Activated T-helper 1 cell treated with anti-CD3 and anti-CD28 coated beads, Interleukin-2, amount 50 U/mL, for 16 hours (primary cell): ENCODE measurements at places on chromosomes 3 and 15.

DNA sequence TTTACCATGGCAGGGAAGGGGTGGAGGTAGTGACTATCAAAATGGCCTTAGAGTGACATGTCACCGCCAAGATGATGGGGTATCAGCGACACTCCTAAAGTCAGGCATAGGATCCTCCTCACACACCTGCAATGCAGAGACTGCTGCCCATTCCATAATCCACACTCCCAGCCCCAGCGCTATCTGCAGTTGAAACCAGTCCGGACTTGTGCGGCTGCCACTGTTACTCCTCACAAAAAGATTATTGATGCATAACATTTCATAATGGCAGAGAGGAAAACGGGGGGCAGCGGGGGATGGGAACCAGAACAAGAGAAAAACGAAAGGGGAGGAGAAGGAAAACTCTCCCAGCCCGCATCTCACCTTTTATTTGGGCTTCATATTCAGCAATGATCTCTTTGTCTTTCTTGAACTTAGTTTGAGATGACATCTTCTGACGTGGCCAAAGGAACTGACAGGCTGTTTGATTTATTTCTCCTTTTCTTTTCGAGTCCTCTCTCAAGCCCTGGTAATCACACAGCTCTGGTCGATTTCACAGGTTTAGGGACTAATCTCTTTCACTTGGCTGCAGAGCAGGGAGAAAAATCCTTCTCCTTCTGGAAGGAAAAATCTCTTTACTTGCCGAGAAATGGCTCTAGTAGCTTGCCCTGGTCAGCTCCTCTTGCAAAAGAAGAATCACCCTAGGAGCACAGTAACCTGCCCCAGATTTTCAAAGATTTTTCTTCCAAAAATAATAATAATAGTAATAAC is 749 bp downstream of the SRGAP3 start:
- no peak for DNase-seq

GRCh38 chr15:94324117-94324826 is 92.9 kb downstream of the MCTP2 start:
- peak; percentile 33 for DNase-seq

DNA sequence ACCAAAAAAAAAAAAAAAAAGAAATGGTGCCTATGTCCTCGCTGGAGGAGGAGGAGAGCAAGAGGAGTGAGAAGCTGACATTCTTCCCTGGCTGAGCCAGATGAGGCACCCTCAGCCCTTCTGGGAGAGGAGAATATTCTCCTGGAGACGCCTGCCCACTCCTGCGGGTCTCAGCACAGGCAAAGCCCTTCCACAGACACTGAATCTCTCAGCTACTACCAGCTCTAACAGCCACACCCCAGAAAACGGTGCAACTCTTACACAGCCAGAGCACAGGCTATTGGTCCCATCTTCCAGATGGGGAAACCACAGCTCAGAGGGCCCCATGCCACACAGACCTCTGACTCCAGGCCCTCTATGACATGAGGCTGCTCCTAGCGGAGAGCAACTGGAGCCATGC is 5.7 kb downstream of the RASL12 start:
- DNase-seq, result no peak

- DNase-seq, result no peak
Measured at GRCh38 chr3:64563751-64564150, 124.0 kb downstream of the ADAMTS9 start.

GRCh38 chr3:133965906-133966305 is 63.8 kb downstream of the SLCO2A1 start:
- DNase-seq, result no peak

DNA sequence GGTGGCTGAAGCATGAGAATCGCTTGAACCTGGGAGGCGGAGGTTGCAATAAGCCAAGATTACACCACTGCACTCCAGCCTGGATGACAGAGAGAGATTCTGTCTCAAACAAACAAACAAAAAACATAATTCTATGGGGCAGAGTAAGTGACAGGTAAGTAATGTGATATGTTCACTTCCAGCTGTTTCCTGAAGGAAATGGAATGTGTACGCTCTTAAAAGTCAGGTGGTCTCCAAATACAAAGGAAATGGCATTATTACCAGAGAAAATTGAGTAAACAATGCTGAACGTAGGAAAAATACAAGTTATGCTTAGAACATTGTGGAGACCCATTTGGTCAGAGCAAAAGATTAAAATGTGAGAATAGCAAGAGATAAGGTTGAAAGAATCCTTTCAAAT is 278.5 kb downstream of the SCAPER start:
- DNase-seq, result no peak

GRCh38 chr3:59424268-59425010 is 374.6 kb upstream of the CFAP20DC start:
- DNase-seq, result no peak

GRCh38 chr15:24318981-24319380 is 356.6 kb upstream of the NPAP1 start:
- DNase-seq, result no peak

GRCh38 chr15:83289160-83289559 is 4.7 kb upstream of the BNC1 start:
- DNase-seq, result no peak
